Metanephros (tissue), 2 donors: ENCODE measurements at places on chromosomes 4 and X. TPM values are rescaled to one million over a fixed set of nuclear protein-coding genes. Genes with fewer than 3 reads are reported as not detected.

Gene EXOSC9
- total RNA-seq, result 18.2 TPM

Gene CTAG2
- not detected for total RNA-seq

Gene TLR10
- 1.1 TPM for total RNA-seq

Gene SHROOM2
- 20.1 TPM for total RNA-seq

Gene ERAS
- not detected for total RNA-seq

Gene TENM3
- 39.5 TPM for total RNA-seq

Gene REELD1
- total RNA-seq, result 0.35 TPM

Gene PROM1
- 34.9 TPM for total RNA-seq

Gene MGARP
- 0.12 TPM for total RNA-seq

Gene CFI
- total RNA-seq, result 97.7 TPM

Gene RAP2C
- total RNA-seq, result 33.3 TPM

Gene MAGIX
- 9.5 TPM for total RNA-seq

Gene BRCC3
- 13.1 TPM for total RNA-seq

Gene SPIN2A
- 5.2 TPM for total RNA-seq

Gene SORCS2
- total RNA-seq, result 7.1 TPM

Gene MAGEA11
- not detected for total RNA-seq

Gene SPANXD
- not detected for total RNA-seq

Gene MCF2
- 1.2 TPM for total RNA-seq

Gene ARHGAP24
- total RNA-seq, result 75.7 TPM

Gene FAT1
- 410 TPM for total RNA-seq

Gene ADH4
- total RNA-seq, result 1.1 TPM

Gene MSANTD1
- 0.99 TPM for total RNA-seq

Gene SLC6A8
- 40.9 TPM for total RNA-seq

Gene CDKN2AIP
- total RNA-seq, result 23.1 TPM
